ENCODE measurements at places on chromosomes 3 and 15.
A peak's percentile ranks its signal among the peaks of the same experiment; 100 is the strongest.

DNA sequence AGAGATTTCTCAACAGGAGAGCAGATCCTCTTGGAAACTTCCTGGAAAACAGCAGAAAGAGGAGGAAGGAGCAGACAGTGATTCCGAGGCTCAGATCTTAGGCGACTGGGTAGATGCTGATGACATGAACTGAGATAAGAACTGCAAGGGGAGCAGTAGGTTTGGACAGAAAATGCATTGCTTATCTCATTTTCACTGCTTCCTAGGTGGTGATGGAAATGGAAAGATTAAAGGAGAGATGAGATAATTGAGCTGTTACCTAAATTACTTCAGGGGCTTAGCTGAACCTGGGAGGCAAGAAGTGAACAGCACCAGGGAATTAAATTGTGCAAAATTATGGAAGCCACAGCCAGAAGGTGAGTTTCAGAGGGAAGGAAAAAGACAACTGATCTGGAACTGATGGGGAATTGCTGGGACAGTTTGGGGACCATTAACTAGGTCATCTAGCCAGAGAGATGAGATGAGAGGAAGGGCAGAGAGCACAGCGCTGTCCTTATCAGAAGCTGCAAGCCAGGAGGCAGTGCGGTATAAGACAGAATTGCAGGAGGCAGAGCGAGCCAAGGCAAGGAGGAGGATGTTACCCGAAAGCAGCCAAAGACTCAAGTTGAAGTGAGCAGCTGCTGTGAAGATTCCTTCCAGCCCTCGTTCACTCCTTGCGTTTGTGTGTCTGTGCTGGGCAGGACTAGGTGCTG is 140.4 kb downstream of the SRGAP3 start:
- no peak for DNase-seq

DNA sequence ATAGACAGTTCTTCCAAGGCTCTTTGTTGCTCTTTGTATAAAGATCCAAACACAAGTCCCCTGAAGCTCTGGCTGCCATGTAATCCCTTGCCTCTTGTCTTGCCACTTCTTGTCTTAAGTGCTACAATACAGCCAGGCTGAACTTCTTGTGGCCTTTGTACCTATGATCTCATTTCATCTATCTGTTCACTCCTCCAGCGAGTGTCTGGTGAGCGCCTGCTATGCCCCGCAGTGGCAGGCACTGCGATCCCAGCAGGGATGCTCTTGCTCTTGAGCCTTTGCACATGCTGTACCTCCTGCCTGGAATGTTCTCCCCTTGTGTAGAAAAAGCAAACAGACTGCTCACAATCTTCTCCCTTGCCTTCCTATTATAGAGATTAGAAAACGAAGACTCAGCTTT is 81.9 kb upstream of the ADPGK start:
- DNase-seq, result no peak

- DNase-seq, result peak; percentile 62
Measured at GRCh38 chr15:80060356-80061006, 1.0 kb downstream of the ZFAND6 start.

- no peak for DNase-seq
Measured at GRCh38 chr3:30075514-30075913, 530.9 kb upstream of the TGFBR2 start.

GRCh38 chr3:113623324-113623723 is 73.1 kb downstream of the USF3 start:
- DNase-seq, result no peak

- DNase-seq, result peak; percentile 66
Measured at GRCh38 chr15:56040081-56041035, 46.9 kb upstream of the NEDD4 start.

- DNase-seq, result peak; percentile 55
Measured at GRCh38 chr3:57068437-57069089, 8.1 kb downstream of the SPATA12 start.

DNA sequence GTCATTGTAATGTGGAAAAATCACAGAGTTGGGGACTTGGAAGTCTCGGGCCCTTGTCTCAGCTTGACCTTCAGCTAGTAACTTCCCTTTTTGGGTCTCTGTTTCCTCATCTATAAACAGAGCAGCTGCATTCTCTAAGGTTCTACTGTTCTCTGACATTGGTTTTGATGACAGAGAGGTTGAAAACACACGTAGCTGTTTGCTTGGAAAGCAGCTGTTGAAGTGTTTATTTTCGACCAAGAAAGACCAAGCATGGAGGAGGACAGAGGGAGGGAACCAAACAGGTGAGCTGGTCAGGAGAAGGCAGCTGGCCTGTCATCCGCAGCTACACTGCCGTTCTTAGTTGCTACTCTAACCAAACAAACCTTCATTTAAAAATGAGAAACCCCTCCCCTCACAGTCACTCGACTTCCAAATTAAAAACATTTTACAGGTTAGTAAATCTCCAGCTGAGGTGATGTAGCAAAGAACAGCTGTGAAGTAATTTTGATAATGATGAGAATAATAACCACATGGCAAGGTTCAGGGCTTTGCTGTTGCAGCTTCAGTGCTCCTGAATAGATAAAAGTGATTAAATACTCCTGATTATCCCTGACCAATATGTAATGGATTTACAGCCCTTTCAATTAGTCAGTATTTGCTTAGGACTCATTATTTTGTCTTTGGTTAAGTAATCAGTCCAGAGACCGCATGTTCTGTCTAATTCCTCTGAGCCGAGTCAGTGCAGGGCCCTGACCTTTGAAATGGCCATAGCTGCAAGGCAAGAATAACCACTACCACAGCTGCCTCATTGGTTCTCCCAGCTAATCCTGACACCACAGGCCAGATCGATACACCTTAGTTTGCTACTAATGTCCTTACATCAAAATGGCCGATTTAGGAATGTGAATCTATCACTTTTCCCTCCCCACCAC is 65.3 kb downstream of the MEIS2 start:
- DNase-seq, result no peak

- no peak for DNase-seq
Measured at GRCh38 chr3:46700772-46701171, 420 bp upstream of the TMIE start.

DNA sequence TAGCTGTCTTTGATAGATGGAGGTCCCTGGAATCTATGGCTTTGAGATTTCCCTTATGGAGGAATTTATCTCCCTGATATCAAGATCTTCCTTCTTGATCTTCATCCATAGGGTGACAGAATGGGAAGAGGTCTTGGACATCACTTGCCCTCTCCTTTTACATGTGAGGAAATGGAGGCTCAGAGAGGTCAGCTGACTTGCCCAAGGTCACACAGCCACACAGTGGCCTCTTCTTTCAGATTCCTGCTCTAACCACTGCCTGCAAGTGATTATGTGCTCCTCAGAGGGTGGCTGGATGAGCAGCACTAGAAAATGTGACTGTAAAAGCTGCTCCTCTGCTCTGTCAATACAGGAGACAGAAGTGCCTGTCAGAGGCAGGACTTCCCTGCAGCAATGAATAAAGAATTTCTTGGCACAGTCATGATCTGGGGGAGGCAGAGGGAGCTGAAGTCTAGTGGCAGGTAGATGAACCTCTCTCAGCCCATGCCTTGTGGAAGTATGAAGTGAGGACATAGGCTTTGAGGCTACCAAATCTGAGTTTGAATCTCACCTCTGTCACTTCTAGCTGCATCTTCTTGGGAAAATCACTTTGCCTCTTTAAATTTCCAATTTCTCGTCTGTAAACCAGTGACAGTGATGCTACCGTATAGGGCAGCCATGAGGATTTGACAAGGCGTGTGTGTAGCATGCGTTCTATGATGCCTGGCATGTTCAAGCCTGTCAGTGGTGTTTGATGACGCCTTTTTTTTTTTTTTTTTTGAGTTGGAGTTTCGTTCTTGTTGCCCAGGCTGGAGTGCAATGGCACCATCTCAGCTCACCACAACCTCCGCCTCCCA is 12.0 kb downstream of the SSUH2 start:
- no peak for DNase-seq

DNA sequence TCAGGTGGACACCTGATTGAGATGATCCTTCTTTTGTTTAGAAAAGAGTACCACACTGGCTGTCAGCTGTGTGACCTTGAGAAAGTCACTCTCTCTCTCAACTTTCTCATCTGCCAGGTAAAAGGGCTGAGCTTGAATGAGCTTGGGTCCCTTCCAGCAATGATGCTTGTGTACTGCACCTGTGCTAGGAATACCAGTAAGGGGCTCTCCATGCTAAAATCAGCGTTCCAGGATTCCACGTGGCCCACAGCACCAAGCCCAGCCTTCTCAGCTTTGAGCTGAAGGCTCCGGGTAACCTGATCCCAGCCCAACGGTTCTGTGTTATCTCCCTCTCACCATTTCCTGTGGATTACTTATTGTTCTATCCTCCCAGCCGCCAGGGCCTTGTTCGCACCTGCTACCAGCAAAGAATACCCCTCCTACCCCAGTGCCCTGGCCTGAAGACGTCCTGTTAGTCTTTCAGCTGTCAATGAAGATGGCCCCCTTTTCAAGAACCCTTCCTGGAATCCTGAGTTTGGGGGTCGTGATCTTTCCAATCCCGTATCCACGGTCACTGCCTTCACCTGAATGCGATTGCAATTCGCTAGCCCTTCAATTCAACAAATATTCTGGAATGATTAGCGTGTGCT is 54.2 kb upstream of the CGNL1 start:
- DNase-seq, result no peak

- no peak for DNase-seq
Measured at GRCh38 chr3:193297421-193297820, 56.4 kb downstream of the PLAAT1 start.

GRCh38 chr3:114624571-114625181 is 330.8 kb downstream of the TIGIT start:
- peak; percentile 92 for DNase-seq

DNA sequence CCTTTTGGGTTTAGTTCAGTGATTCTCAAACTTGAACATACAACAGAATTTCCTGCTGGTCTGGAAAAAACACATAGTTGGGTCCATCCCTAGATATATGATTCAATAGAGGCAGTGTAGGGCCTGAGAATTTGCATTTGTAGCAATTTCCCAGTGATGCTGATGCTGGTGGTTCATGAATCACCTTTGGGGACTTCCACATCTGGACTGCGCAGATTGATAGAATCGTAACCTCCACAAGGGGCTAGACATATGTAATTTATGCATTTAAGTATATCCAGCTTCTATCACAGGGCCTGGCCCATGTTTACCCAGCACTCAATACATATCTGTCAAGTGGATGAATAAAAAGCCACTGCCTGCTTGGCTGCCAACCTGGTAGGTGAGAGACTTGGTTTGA is 33.8 kb upstream of the SUCLG2 start:
- no peak for DNase-seq

- no peak for DNase-seq
Measured at GRCh38 chr3:44984335-44984734, 8.3 kb downstream of the EXOSC7 start.

- DNase-seq, result no peak
Measured at GRCh38 chr3:195802795-195803194, 8.9 kb downstream of the MUC4 start.

GRCh38 chr15:23762026-23762425 is 74.9 kb upstream of the NDN start:
- DNase-seq, result no peak

GRCh38 chr15:66960519-66960918 is 104.9 kb upstream of the SMAD3 start:
- DNase-seq, result no peak

GRCh38 chr15:89409184-89410038 is 74.8 kb upstream of the POLG start:
- DNase-seq, result no peak
